ENCODE measurements at places on chromosomes 5 and 9.

GRCh38 chr5:112154940-112155686 lies 264.0 kb downstream of the EPB41L4A start:
- no peak for DNase-seq

DNA sequence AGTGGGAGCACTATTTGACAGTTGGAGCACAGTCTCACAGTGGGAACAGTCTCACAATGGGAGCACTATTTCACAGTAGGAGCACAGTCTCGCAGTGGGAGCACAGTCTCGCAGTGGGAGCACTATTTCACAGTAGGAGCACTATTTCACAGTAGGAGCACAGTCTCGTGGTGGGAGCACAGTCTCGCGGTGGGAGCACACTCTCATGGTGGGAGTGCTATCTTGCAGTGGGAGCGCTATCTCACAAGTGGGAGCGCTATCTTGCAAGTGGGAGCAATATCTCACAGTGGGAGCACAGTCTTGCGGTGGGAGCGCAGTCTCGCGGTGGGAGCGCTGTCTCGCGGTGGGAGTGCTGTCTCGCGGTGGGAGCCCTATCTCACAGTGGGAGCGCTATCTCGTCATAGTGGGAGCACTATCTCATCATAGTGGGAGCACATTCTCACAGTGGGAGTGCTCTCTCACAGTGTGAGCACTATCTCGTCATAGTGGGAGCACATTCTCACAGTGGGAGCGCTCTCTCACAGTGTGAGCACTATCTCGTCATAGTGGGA lies 56.1 kb downstream of the MED10 start:
- DNase-seq = no peak

GRCh38 chr9:111952559-111952958 lies 55.9 kb downstream of the UGCG start:
- DNase-seq = no peak

- no peak for DNase-seq
Observed at GRCh38 chr5:100799166-100799565, 103.9 kb downstream of the ST8SIA4 start.

- no peak for DNase-seq
Observed at GRCh38 chr5:24530906-24531305, 113.9 kb downstream of the CDH10 start.

DNA sequence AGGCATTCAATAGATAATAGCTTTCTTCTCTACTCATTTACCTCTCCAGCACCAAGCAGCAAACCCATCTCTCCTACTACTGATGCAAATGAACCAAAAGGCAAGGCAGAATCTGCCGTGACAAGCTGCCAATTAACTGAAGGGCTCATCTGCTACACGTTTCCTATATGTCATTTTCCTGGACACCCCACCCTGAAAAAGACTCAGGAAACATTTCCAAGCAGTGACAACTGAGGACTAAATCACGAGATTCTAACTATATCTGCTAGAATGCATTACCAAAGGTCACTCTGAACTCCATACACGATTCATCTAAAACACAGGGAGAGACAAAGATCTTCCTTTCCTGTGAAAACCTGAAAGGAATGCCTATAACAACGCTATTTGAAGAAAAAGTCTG lies 12.9 kb downstream of the PLPP1 start:
- no peak for DNase-seq

DNA sequence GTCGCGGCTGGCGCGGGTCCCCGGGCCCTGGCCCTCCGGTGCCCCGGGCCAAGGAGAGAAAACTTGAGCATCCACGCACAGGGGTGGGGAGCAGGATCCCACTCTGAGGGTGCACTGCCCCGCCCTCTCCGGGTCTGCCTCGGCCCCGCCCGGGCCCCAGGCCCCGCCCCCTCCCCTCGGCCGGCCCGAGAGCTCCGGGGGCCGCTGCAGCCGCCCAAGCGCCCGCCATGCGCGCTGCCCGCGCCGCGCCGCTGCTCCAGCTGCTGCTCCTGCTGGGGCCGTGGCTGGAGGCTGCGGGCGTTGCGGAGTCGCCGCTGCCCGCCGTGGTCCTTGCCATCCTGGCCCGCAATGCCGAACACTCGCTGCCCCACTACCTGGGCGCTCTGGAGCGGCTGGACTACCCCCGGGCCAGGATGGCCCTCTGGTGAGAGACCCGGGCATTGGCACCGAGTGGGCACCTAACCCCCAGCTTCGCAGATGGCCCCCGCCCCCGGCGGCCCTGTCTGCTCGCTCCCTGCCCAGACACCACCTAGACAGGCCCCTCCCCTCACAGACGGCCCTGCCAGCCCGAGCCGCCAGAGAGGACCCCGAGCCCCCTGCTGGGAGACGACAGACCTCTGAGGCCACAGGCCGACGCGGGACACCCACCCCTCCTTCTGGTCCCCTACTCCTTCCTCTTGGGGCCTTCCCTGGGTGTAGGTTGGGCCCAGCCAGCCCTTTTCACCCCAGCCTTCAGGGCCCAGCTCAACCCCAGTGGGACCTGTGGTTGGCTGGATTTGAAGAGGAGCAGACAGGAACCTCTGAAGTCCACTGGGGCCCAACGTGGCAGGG lies at the start of gene CERCAM:
Gene CERCAM, plus strand, starts transcription at position 207 of the 831 bp plus-strand sequence. Its CDS starts 21 bp downstream, at position 228.
- DNase-seq = peak; percentile 22

- no peak for DNase-seq
Observed at GRCh38 chr9:13900449-13900848, 413.5 kb downstream of the NFIB start.

GRCh38 chr5:91313757-91314673 lies 69.1 kb downstream of the ARRDC3 start:
- DNase-seq = peak; percentile 30

- DNase-seq = no peak
Observed at GRCh38 chr9:97694769-97695168, 2.4 kb downstream of the XPA start.
